Ammon's horn (tissue), 1 donor: ENCODE measurements at places on chromosomes 6 and 20.

DNA sequence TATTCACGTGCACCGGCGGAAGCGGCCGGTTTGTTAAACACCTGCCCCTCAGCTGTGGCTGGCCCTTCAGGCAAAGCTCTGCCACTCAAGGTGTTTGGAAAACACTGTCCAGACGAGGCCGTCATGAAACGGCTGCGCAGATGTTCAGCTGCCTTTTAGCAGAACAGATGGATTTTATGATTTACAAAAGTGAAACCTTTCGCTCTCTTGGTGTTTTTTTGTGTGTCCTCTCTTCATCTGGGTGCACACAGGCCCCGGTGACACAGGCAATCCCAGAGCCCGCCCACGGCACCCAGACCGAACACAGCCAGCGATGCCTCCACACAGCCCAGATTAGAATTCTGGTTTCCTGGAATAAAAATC, 397.0 kb downstream of the SMOC2 start:
- no peak for DNase-seq

DNA sequence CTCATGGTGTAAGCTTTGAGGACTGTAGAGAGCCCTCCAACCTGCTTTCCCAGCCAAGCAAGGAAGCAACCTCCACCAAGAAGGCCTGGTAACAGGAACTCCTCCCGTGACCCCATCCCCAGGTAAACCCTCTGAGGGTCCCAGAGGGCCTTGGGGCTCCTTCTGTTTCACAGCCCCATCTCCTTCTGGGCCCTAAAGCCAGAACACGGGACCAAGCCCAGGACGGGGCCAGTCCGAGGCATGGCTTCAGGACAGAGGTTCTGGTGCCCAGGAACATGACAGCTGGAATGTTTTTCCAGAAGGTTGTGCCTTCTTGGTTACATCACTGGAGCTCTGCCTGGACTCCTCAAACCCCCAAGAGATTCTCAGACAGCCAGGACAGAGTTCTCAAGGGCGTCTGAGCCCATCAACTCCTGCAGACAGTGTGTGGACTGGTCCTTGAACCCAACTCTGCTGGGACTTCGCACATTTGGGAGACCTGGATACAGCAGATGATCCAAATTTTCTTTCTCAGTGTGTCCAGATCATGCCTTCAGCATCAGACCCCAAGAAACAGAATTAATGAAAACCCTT, 43.1 kb downstream of the RRBP1 start:
- no peak for DNase-seq

DNA sequence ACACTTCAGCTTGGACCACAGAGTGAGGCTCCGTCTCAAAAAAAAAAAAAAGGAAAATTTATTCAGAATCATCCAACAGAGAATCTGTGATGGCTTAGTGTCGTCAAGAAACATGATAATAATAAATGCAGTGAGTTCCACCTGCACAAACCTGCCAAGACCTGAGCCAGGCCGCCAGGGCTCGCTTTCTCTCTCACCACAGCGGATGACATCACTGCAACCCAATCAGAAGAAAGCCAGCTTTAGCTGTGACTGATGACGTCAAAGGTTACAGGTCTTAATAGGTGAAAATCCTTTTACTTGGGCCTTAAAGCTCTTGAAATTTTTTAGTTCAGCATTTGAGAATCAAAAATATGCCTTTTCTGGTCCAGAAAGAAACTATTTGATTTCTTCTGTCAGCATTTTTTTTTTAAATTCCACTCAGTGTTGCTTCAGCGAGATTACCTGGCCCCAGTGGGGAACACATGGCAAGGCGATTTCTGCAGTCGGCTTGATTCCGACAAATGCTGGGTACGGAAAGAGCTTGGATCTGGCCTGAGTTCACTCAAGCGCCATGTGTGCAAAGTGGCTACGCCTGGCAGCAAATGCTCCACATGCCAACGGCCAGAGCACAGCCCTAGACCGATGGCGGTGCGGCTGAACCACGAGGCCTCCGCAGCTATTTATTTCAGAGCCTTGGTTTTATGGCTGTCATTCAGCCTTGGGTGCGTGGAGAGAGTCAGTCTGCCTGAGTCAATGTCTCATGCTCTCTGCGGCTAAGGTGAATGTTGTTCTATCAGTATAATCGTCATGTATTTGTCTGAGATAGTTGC, 105.7 kb upstream of the QKI start:
- no peak for DNase-seq

GRCh38 chr20:49281913-49282467, 4.1 kb upstream of the ZNFX1 start:
- no peak for DNase-seq

GRCh38 chr6:140872885-140873284, 1259.8 kb upstream of the GJE1 start:
- no peak for DNase-seq

GRCh38 chr20:59772373-59772705, 161.1 kb downstream of the SYCP2 start:
- DNase-seq, result no peak

DNA sequence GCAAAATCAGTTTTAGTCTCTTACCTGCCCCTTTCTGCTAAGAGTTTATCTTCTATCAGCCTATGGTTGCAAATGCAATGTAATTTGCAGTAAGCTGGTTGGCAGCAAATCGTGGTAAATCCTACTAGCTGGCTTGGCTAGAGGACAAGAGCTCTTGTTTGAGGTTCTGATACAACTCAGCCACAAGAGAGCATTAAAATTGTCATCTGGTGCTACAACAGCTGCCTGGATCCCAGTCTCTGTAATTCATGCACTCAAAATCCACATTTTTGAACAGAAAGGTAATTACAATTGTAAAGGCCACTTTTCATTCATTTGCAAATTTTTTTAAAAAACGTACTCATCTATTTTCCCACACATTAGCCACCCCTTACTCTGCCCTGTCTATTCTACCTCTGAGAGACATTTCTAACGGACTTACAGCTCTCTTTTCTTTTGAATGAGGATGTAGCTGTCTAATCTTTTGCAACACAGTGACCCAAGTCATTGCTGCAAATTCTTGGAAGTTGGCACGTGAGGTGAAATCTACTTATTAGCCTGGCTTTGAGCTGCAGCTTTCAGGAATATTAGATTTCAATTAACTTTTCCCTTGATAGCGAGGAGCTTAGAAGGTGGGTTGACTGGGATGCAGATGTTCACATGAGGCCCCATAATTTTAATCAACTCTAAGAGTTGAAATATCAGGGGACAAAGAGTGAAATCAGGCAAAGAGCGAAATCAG, 54.0 kb upstream of the FAM184A start:
- DNase-seq, result no peak

GRCh38 chr20:41538810-41539596, 79.2 kb downstream of the CHD6 start:
- DNase-seq, result no peak

DNA sequence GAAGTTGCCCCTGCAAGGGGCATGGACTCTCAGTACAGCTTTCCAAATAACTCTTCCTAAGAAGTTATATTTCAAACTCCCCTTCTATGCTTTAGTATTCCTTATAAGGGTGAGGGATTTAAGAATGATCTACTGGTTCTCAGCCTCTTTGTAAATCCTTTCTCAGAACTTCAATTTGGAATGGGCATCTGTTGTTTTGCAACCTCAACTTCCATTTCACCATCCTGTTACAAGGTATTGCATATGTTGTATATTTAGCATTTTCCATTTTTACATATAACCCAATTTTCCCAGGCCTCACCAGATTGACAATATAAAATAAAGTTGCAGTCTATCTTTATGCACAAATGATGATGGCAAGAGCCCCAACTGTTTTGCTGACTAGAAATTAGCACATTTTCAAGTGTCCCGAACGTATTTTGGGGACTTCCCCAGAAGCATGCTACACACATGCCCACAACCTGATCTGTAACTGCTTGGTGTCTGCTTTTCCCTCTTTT, 154.9 kb upstream of the CARMIL1 start:
- no peak for DNase-seq

GRCh38 chr6:24149296-24149695, 23.3 kb downstream of the NRSN1 start:
- no peak for DNase-seq

- DNase-seq, result no peak
Measured at GRCh38 chr6:142728910-142729481, 216.0 kb downstream of the HIVEP2 start.

GRCh38 chr6:14729129-14729871, 516.6 kb upstream of the JARID2 start:
- DNase-seq, result peak; percentile 42

DNA sequence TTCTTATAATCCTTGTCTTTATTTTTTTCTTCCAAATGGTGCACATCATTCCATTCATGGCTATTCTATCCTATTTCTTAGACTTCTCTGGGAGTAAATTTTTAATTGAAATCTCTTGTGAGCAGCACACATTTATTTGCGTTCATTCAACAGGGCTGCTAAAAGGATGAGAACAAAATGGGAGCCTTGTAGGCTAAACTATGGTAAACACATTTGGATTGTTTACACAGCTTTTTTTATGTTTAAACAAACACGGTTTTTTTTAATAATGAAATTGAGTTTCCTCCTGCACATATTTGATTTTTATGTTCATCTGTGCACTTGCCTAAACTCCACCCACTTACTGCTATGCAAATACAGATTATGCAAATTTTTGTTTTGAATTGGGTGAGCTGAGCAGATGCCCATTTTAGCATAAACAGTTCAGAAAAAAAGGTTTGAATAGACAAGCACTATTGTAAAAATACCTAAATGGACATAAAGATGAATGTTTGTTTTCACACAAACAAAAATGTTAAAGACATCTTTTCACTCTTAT, 92.0 kb downstream of the OLIG3 start:
- no peak for DNase-seq

GRCh38 chr6:27295301-27296079, 16.6 kb downstream of the POM121L2 start:
- DNase-seq, result no peak

GRCh38 chr20:64247970-64248841, 7.3 kb upstream of the PCMTD2 start:
- DNase-seq, result no peak
